ENCODE measurements at places on chromosomes 5 and 9. TPM values are rescaled to one million over a fixed set of nuclear protein-coding genes. Genes with fewer than 3 reads are reported as not detected.

The SHISAL2B gene
- total RNA-seq: not detected

The WNT8A gene
- total RNA-seq: not detected

The SLC22A4 gene
- total RNA-seq: 1.2 TPM

The RMI1 gene
- total RNA-seq: 2.4 TPM

The GRK6 gene
- total RNA-seq: 15.3 TPM

The SLC36A2 gene
- 0.10 TPM for total RNA-seq

Measured in heart left ventricle (tissue), 16 donors.